Omental fat pad (tissue), 4 donors: ENCODE measurements at places on chromosomes 12 and 14. TPM values are rescaled to one million over a fixed set of nuclear protein-coding genes. Genes with fewer than 3 reads are reported as not detected.

The SLC41A2 gene
- 60.6 TPM for total RNA-seq

- DNase-seq = no peak
These were observed 40.7 kb downstream of the R3HDM2 start for GRCh38 chr12:57390174-57390573.

The LALBA gene
- not detected for total RNA-seq

- no peak for DNase-seq
These were observed 393.5 kb downstream of the NOVA1 start for GRCh38 chr14:26204366-26204727.

The PTPRQ gene
- total RNA-seq = 7.9 TPM

- no peak for DNase-seq
These were observed 28.4 kb downstream of the DGLUCY start for GRCh38 chr14:91142214-91142668.

The RPS6KL1 gene
- total RNA-seq = 5.2 TPM

The YARS2 gene
- 19.9 TPM for total RNA-seq

The KLRB1 gene
- 1.1 TPM for total RNA-seq

GRCh38 chr12:85296362-85296761 lies 16.3 kb downstream of the ALX1 start:
- DNase-seq = no peak

DNA sequence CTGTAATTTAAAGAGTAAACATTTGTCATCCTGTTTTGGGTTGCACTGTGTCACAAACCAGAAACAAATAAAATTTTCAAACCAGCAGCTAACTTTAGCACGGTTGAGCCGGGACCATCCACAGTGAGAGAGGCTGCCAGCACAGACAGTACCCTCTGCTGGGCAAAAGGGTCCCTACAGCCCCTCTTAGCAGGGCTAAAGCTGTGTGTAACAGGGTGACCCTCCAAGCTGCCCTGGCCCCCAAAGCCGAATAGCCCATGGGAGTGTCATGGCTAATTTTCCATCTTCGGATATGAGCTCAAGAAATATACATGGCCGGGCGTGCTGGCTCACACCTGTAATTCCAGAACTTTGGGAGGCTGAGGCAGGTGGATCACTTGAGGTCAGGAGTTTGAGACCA lies 157.1 kb upstream of the GRIN2B start:
- DNase-seq = no peak

DNA sequence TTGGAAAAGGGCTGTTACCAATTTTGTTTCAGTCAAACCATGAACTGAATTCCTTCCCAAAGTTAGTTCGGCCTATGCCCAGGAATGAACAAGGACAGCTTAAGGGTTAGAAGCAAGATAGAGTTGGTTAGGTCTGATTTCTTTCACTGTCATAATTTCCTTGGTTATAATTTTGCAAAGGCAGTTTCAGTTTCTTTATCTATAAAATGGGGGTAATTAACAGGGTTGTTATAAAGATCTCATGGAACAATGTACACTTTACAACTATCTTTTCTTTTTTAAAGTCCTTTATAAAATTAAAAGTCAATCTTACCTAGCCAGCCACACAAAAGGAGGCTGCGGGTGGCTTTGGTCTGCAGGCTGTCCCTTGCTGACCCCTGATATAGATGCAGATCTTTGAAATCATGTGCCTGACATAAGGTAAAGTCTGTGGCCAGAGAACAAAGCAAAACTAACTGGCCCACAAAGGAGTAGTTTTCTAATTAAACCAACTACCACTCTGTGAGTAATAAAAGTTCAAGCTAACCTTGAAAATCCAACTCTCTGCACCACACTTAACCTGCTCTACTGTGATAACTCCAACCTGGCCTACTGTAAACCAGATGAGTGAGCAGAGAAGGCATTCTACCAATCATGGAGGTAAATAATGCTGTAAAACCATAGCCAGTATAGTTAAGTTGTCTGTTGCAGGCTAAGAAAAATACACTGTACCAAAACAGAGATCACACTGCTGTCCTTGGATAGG lies 49.5 kb downstream of the SLC38A1 start:
- no peak for DNase-seq

DNA sequence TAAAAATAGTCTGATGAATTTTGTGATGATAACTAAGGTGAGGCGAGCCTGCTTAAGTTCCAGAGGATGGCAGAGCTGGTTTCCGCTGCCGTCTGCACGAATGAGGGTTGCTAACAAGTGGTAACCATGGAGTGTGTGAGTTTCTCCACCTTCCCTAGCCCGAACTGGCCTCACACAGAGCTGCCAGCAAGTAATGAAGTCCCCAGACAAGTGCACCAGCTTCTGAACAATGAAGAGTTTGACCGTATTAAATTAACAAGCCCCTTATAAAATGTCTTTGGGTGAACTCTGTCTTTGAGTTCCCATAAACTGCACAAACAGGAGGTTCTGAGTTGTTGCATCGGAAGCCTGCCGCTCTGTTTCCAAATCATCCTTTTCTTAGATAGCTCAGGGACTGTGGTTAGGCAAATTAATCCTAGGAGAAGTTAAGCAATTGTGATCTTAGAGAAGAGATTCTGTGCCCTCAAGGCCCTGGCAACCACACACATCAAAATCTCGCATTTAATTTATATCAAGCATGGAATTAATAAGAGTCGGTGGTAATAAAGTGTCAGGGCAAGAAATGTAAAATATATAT lies 274.1 kb upstream of the DAAM1 start:
- no peak for DNase-seq

DNA sequence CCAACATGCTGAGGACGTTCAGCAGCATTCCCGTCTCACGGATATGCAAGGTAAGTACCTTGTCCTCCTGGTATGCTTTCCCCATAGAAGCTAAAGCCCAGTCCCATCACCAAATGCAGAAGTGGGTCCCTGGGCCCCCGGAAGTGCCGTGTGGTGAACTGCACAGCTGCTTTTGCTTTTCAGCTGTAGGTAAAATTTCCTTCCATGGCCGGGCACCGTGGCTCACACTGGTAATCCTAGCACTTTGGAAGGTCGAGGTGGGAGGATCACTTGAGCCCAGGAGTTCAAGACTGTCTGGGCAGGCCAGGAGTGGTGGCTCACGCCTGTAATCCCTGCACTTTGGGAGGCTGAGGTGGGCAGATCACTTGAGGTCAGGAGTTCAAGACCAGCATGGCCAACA lies 44.1 kb downstream of the HSP90AA1 start:
- DNase-seq = no peak

DNA sequence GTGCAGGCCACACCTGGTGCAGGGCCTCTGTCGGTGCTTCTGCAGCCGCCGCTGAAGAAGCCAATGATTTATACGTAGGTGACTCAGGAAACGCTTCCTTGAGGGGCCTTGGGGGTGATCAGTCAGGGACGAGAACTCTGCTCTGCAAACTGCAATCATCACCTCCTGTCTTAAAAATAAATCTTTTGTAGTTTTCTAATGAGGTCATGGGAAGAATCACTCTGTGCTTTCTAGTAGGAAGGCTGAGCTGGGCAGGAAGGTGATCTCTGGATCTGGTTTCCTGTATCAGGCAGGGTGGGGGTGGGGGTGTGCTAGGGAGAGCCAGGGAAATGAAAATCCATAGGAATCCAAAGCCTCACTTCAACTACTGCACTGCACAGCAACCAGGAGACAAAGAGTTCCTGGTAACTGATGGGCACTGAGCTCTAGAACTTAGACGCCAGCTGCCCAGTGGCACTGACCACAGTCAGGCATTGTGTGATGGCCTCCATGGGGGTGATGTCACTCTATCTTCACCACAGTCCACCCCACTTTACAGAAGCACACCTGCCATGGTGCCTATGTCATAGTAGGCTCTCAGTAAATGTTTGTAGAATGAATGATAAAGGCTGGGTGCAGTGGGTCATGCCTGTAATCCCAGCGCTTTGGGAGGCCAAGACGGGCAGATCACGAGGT lies 292.4 kb upstream of the PWP1 start:
- no peak for DNase-seq

DNA sequence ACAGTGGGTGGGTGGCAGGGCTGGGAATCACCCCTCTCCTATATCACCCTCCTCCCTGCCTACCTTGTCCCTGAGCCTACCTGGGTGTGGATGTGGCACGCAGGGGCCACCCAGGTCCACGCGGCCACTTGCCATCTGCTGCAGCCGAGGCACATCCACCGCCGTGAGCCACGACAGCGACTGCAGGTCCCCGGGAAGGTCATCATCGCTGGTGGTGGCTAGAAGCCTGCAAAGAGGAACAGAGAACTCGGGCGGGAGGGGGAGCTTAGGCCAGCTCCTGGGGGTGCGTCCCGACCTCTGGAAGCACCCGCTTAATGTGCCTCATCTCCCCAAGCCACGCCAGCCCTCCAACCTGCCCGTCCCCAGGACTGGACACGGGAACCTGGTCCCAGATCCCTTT lies 19.0 kb downstream of the FOXN4 start:
- DNase-seq = no peak

- no peak for DNase-seq
These were observed 1.3 kb downstream of the FAM181A start for GRCh38 chr14:93928184-93929047.

The KRT78 gene
- not detected for total RNA-seq

GRCh38 chr12:22541496-22542155 lies 2.7 kb downstream of the C2CD5 start:
- no peak for DNase-seq

DNA sequence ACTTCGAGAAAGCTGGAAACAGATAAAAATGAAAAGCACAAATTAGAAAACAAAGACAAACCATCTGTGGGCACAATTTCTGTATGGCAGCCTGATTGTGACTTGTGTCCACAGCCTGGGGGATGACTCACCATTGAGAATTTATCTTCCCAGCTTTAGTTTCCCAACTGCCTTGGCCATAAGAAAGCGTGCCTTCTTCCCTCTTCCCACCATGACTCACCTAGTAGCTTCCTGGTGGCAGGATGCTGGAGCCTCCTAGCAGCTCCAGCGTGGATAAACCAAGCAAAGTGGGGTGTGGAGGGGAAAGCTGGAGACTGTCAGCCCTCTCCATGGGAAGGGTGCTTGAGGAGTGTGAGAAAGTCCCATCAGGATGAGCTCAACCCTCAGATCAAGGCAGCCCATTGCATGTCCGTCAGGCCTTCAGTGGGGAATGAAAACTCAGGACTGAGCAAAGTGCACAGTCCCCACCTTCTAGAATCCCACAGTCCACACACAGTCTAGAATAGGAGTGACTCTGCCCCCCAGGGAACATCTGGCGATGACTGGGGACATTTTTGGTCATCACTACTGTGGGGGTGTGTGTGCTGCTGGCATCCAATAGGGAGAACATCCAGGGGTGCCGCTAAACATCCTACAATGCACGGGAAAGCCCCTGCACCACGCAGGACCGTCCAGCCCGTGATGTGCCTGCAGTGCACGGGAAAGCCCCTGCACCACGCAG lies 22.4 kb upstream of the SERPINA6 start:
- no peak for DNase-seq

- no peak for DNase-seq
These were observed 12.5 kb downstream of the SYT10 start for GRCh38 chr12:33427071-33427470.

- no peak for DNase-seq
These were observed 62.0 kb upstream of the LMNTD1 start for GRCh38 chr12:25615119-25615518.

GRCh38 chr12:9707864-9708808 lies 24.8 kb downstream of the CLECL1 start:
- no peak for DNase-seq

GRCh38 chr14:91964724-91965123 lies 17.2 kb upstream of the FBLN5 start:
- no peak for DNase-seq

DNA sequence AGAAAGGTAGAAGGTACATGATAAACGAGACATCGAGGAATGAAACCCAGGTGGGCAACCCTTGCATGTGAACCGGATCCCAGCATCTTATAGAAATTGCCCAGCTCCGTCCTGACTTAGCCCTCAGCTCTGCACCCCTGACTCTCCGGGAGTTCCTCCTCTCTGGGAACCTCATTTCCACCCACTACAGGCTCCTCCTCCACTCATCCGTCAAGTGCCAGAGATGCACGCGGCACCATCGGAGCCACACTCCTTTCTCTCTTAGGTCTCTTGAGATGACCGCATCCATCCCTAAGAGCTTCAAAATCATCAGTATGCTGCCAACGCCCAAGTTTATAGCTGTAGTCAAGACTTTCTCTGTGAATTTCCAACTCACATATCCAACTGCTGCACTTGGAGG lies 84.7 kb downstream of the TTC7B start:
- DNase-seq = no peak

GRCh38 chr14:30252783-30253674 lies 305.9 kb upstream of the G2E3 start:
- DNase-seq = no peak

The AICDA gene
- not detected for total RNA-seq

DNA sequence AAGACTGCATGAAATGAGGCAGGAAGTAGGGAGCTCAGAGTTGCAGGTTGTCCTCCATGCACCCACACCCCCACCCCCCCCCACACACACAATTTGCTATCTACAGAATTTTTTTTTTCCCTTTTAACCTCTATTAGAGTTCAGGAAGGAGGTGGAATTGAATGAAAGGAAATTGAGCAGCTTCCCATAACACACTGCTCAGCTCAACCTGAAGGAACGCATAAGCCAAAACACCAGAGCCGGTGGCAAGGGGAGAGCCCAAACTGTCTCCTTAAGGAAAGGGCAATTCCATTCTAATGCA lies 74.1 kb downstream of the NUAK1 start:
- no peak for DNase-seq

The GCN1 gene
- total RNA-seq = 91.2 TPM

GRCh38 chr14:52369305-52369801 lies 55.2 kb downstream of the PTGER2 start:
- no peak for DNase-seq

The POTEM gene
- not detected for total RNA-seq

DNA sequence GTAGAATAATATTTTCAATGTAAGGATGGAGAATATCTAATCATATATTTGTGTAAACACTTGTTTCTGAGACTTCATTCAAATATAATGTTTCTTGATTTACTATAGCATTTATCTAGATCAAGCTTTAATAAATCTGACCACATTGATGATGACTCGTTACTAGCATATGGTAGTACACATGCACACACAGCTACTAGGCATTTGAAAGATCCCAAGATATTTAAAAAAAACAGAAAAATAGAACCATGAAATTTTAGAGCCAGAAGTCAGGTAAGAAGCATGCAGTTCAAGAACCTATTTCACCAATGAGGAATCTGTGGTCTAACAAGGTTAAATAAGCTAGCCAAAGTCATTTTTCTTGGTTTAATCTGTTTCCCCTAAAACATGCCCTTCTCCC lies 32.0 kb downstream of the DCP1B start:
- DNase-seq = no peak

- DNase-seq = no peak
These were observed 7.7 kb downstream of the CLBA1 start for GRCh38 chr14:104993306-104993705.

The KRT7 gene
- 100 TPM for total RNA-seq

The PTPRO gene
- 5.5 TPM for total RNA-seq

The BMP4 gene
- 13.7 TPM for total RNA-seq

- DNase-seq = no peak
These were observed 181.5 kb downstream of the CCER1 start for GRCh38 chr12:90773491-90773890.

- DNase-seq = no peak
These were observed 412.4 kb downstream of the PCNX1 start for GRCh38 chr14:71319666-71320065.
